ENCODE measurements at places on chromosomes 7 and 10.
A peak's percentile ranks its signal among the peaks of the same experiment; 100 is the strongest.

- DNase-seq = peak; percentile 43
These were observed 56.8 kb downstream of the SDHAF3 start for GRCh38 chr7:97174303-97174702.

GRCh38 chr10:95295031-95295755 lies 4.4 kb upstream of the PDLIM1 start:
- DNase-seq = peak; percentile 48

- DNase-seq = peak; percentile 89
These were observed 975 bp upstream of the USP54 start for GRCh38 chr10:73591935-73592699.

DNA sequence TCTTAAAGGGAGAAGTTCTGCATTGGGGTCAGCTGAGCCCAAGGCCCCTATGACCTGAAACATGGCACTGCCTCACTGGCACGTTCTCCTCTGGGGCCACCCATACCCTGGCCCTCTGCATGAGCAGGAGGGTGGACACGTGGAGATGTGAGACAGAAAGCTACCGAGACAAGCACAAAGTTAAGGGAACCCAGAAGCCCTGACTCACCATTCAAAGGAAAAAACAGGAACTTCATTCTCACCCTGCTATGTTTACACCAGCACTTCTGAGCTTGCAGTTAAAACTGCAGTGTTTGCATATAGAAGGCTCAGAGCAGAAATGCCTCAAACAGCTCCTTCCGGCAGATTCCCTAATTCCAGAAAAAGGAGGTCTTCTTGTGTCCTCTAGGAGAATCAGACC lies 41.7 kb downstream of the DENND11 start:
- peak; percentile 73 for DNase-seq

- DNase-seq = no peak
These were observed 17.4 kb downstream of the POLL start for GRCh38 chr10:101570428-101571270.

Measured in OCI-M1 (cell line).